ENCODE measurements at places on chromosomes 1 and 21.

- DNase-seq, result no peak
Measured at GRCh38 chr1:51327386-51327785, 3.0 kb downstream of the TTC39A start.

GRCh38 chr1:159991513-159991912 lies 37.5 kb upstream of the SLAMF9 start:
- no peak for DNase-seq

DNA sequence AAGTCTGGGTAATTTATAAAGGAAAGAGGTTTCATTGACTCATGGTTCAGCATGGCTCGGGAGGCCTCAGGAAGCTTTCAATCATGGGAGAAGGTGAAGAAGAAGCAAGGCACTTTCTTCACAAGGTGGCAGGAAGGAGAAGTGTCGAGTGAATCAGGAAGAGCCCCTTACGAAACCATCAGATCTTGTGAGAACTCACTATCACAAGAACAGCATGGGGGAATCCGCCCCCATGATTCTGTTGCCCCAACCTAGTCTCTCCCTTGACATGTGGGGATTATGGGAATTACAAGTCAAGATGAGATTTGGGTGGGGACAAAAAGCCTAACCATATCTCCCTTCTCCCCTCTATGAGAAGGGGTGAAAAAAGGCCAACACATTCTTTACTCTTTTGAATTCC lies 11.2 kb upstream of the IVNS1ABP start:
- no peak for DNase-seq

DNA sequence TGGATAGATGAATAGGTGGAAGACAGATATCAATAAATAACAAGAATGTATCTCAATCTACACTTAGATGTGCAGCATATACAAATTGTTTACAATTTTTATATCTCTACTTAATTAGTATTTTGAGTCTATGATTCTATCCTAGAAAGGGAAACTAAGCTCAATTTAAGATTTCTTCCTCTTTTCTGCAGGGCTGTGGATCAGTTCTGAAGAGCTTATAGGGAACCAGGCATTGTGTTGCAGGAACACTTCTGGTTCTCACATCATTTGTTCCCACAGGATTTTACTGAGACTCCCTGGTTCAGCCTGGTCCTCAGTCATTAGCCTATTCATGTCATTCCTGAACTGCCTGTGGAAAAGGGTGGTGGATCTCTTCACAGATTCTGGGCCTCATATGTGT lies 105.8 kb downstream of the TNFSF18 start:
- no peak for DNase-seq

DNA sequence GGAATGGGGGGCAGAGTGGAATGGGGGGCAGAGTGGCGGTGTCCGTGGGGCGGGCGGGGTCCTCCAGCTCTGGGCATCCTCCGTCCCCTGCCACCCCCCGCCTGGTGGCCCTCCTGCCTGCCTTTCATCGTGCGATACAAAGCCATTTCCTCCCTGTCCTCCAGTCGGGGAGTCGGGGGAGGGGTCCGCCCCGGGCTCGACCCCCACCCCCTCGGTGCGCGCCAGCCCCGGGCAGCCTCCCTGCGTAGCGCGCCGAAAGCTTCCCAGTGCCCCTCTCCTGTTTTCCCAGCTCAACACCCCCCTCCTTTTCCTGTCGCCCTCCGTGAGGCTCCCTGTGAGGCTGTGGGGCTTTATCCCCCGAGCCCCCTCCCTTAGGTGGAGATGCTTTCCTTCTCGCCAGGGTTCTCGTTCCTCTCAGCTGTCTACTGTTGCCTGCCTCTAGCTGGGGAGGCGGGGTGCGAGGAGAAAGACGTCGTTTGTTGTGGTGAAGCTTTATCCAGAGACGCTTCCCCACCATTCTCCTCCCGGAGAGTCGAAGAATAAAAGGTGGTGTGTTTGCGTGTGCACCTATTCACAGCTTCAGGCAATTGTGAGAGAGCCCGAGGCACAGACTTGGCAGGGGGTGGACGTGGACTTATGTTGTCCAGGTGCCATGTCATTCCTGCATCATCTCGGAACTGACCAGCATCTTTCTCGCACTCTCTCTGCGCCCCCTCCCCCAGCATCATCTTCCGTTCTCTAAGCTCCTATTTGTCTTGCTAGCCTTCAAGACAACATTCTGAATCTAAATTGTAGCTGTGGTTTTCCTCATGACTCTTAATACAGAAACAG lies 848 bp downstream of the DNM3 start:
- DNase-seq, result no peak

DNA sequence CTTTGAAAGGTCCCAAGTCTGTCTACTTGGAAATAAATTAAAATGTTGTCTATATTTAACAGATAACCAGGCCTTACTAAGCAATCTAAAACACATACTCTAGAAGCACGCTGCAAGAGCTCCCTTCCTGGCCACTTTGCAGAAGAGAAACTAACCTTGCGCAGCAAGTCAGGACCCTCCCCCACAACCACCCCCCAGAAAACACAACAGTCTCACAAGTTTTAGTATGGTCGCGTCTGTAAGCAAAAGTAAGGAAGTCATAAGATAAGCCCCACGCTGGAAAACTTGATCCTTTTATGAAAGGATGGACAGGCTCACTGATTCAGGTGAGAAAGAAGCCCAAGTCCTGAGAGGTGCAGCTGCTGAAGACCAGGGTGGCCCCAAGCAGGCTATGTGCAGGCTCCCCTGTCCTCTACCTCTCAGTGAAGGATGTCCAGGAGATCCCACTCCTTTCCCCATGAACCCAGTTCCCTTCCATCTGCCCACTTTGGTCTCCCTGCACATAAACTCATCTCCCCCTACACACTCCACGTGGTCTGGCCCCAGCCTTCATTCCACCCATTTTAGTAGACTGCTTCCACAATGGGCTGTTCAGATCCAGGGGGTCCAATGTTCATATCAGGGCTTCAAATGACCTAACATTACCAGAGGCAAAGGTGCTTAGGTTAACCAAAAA lies 23.8 kb downstream of the HIVEP3 start:
- no peak for DNase-seq

GRCh38 chr1:164719676-164720439 lies 160.9 kb downstream of the PBX1 start:
- no peak for DNase-seq

DNA sequence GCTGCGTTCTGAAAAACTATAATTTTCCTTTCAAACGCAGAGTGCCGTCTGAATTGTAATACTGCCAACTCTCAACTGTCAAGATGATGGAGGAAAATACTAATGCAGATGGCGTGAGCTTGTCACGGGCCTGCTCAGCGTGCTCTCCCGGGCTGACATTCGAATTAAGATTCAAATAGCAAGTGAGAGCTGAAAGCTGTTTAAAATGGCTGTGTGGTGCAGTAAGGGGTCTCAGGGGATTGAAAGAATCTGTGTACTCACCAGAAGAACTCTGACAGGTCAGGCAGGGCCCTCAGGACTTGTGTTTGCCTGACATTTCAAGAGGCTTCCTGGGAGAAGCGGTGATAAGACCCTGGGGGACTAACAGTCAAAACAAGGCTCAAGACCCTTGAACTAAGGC lies 33.1 kb downstream of the ZMYND12 start:
- no peak for DNase-seq

DNA sequence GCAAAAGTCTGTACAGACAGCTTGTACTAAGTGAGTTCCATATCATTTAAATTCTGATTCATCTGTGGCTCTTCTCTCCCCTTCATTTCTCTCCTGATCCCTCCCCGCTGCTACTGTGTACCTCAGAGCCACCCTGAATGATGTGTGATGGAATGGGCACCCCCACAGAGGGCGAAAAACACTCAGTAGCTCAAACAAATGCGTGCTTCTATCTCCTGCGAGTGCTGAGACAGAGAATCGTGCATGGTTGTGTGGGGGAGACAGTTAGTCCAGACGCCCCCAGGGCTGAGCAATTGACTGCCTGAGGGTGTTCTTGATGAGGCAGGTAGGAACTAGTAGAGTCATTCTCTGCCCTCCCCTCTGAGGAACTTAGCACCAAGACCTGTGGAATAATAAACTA lies 269.8 kb downstream of the ZNF648 start:
- no peak for DNase-seq

All from stimulated activated CD8-positive, alpha-beta memory T cell treated with anti-CD3 and anti-CD28 coated beads, Interleukin-7, amount 100 ng/mL, for 1 hour (primary cell).